ENCODE measurements at places on chromosomes 3 and 15. TPM values are rescaled to one million over a fixed set of nuclear protein-coding genes. Genes with fewer than 3 reads are reported as not detected.

Gene ZNF660
- polyA plus RNA-seq = 1.3 TPM

Gene C3orf85
- not detected for polyA plus RNA-seq

Gene SLC6A1
- polyA plus RNA-seq = 0.46 TPM

Gene SPATA12
- polyA plus RNA-seq = 0.11 TPM

Gene PYGO1
- polyA plus RNA-seq = 1.5 TPM

Gene C3orf49
- polyA plus RNA-seq = not detected

Gene ABHD17C
- polyA plus RNA-seq = 1.5 TPM

Gene MYZAP
- 22.4 TPM for polyA plus RNA-seq

Gene CCR9
- polyA plus RNA-seq = 0.05 TPM

Gene ALDH1A2
- 15.6 TPM for polyA plus RNA-seq

Gene TLR9
- polyA plus RNA-seq = 0.08 TPM

Gene GRK7
- 0.03 TPM for polyA plus RNA-seq

Gene TMIE
- polyA plus RNA-seq = 0.33 TPM

Gene MYNN
- polyA plus RNA-seq = 10.2 TPM

Gene SERP1
- 129 TPM for polyA plus RNA-seq

Gene DGKG
- 0.39 TPM for polyA plus RNA-seq

Gene MRPS22
- 38.5 TPM for polyA plus RNA-seq

Gene VEPH1
- 6.4 TPM for polyA plus RNA-seq

Gene AADAC
- 14.3 TPM for polyA plus RNA-seq

Gene ISLR
- polyA plus RNA-seq = 22.2 TPM

Gene FURIN
- 57.0 TPM for polyA plus RNA-seq

Gene RPN1
- polyA plus RNA-seq = 92.0 TPM

Gene CPNE9
- 0.09 TPM for polyA plus RNA-seq
